ENCODE measurements at places on chromosomes 11 and 22. TPM values are rescaled to one million over a fixed set of nuclear protein-coding genes. Genes with fewer than 3 reads are reported as not detected.
A peak's percentile ranks its signal among the peaks of the same experiment; 100 is the strongest.

DNA sequence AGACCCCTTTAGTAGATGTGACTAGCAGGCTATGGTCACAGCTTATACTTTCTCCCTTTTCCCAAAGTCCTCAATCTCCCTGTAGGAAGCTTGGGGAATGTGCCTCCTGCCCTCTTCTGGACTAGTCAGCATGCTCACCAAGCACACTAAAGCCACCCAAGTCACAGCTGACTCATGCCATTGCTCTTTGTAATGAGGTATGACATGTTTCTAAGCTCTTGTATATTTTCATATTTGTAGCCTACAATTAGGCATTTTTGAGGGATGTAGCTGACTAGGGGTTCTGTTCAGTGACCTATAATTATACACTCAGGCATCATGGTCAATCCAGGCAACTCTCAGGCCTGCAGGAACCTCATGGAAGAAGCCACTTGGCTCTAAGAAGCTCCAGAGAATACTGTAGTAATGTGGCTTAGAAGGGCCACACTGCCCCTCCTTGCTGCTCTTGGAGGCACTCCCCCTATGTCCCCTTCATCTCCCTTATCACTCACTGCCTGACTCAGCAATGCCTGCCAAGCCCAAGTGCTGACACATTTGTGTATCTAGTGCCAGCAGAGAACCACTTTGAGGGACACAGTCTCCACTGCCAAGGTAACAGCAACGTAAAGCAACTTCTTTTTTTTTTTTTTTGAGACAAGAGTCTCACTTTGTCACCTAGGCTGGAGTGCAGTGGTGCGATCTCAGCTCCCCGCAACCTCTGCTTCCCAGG lies 86.2 kb downstream of the RPL27A start:
- no peak for DNase-seq

Gene RIMBP3C
- total RNA-seq = 0.24 TPM

GRCh38 chr22:18968011-18968749 lies 32.1 kb upstream of the PRODH start:
- DNase-seq = no peak

Gene UQCR10
- 144 TPM for total RNA-seq

- no peak for DNase-seq
Measured at GRCh38 chr22:27730641-27731433, 70.7 kb downstream of the MN1 start.

- DNase-seq = no peak
Measured at GRCh38 chr11:95593111-95593510, 196.5 kb downstream of the FAM76B start.

DNA sequence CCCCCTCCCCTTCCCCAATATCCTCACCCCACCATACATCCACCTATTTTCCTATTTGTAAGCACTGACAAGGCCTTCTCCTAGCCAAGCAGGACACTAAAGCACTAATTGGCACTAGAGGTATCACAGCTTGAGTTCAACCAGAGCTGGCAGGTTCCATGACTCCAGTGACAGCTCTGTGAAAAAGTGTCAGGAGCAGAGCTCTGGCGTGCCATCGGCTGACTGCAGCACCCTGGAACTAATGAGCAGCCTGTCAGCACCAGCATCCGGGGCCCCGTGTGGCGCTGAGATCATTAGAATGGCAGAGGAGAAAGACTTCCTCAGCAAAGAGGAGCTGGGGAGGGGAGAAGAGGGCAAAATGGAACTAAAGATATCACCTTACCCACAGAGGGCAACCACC lies 847.4 kb downstream of the NTM start:
- DNase-seq = no peak

GRCh38 chr22:38240734-38241252 lies 32.0 kb downstream of the TMEM184B start:
- DNase-seq = no peak

- no peak for DNase-seq
Measured at GRCh38 chr11:73335204-73335923, 27.3 kb downstream of the ARHGEF17 start.

Gene OR2AG1
- total RNA-seq = not detected

- DNase-seq = no peak
Measured at GRCh38 chr11:1668911-1669473, 28.0 kb upstream of the KRTAP5-6 start.

Gene RIC3
- 2.9 TPM for total RNA-seq

DNA sequence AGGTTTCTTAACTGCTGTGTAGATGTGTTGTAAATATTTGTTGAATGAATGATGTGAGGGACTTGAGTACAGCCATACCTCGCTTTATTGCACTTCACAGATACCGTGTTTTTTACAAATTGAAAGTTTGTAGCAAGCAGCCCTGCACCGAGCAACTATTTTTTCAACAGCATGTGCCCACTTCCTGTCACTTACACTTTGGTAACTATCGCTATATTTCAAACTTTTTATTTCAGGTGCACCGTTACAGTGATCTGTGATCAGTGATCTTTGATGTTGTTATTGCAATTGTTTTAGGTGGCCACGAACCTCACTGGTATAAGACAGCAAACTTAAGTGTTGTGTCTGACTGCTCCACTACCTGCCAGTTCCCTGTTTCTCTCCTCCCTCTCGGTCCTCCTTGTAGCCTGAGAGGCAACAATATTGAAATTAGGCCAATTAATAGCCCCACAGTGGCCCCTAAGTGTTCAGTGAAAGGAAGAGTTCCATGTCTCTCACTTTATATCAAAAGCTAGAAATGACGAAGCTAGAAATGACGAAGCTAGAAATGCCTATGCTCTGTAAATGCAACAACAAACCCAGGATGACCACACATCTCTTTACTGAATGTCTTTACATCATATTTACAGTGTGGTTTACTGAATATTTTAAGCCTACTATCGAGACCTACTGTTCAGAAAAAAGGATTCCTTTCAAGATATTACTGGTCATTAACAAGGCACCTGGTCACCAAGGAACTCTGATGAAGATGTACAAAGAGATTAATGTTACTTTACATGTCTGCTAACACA lies 1.0 kb downstream of the SFI1 start:
- no peak for DNase-seq

DNA sequence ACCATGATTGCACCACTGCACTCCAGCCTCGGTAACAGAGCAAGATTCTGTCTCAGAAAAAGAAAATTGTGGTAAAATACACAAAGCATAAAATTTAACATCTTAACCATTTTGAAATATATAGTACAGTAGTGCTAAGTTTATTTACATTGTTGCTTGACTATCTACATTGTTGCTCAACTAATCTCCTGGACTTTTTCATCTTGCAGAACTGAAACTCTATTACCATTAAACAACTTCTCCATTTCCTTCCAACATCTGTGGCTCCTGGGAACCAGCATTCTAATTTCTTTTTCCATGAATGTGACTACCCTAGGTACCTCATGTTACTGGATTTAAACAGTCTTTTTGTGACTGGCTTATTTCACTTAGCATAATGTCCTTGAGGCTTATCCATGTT lies 13.5 kb upstream of the VWA5A start:
- DNase-seq = no peak

DNA sequence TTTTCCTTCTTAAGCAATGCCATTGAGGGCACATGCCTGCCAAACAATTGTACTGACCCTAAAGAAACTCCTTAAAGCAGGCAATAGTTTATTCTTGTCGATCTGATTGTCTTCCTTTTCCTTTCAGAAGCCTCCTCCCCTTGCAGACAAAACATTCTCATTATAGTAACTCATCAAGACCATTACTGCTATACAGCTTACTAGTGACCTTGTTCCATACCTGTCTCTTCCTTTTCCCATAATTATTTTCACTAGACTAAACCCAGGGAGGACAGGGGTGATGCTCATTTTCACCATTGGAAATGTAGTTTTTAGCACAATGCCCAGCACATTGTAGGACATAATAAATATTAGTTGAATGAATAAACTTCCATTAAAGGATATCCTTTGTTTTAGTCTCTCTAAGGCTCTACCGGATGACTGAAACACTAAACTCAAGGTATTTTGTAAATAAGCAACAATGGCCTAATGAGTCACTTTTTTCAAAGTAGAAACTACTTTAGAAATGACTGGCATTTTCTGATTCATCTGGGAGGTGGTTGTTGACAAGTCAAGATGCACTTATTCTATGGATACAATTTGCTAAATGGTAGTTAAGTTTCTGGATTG lies 9.3 kb upstream of the MSANTD4 start:
- no peak for DNase-seq

GRCh38 chr22:21568347-21569075 lies 997 bp downstream of the UBE2L3 start:
- no peak for DNase-seq

Gene DRD4
- not detected for total RNA-seq

DNA sequence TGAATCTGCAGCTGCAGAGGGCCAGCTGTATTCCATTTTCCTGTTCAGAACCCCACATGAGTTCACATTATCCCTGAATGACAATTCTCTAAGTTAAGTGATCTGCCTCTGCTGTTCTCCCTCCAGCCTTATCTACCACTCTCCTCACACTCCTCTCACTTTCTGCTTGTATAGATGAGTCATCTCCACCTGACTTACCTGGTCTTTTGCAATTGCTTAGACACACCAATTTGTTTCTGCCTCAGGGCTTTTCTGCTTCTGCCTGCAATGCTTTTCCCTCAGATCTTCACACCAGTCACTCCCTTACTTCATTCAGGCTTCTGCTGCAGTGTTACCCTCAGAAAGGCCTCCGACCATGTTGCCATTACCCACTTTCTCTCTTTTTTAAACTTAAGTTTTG lies 118.1 kb downstream of the ATM start:
- no peak for DNase-seq

DNA sequence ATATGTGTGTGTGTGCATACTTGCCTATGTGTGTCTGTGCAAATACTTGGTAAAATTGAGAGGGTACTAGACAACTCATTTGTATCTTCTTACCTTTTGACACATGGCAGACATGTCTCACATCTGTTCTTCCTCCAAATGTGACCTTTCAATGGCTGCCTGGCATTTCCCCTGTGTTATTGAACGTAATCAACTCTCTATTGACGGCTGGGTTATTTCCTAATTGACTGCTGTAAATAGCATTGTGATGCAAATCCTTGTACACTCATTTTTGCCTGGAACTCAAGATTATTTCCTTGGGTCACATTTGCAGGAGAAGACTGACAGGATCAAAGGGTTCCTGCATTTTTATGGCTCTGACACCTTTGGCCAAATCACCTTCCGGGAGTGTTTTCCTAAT lies 37.4 kb downstream of the KCNQ1 start:
- no peak for DNase-seq

Gene DGCR6
- 0.13 TPM for total RNA-seq

DNA sequence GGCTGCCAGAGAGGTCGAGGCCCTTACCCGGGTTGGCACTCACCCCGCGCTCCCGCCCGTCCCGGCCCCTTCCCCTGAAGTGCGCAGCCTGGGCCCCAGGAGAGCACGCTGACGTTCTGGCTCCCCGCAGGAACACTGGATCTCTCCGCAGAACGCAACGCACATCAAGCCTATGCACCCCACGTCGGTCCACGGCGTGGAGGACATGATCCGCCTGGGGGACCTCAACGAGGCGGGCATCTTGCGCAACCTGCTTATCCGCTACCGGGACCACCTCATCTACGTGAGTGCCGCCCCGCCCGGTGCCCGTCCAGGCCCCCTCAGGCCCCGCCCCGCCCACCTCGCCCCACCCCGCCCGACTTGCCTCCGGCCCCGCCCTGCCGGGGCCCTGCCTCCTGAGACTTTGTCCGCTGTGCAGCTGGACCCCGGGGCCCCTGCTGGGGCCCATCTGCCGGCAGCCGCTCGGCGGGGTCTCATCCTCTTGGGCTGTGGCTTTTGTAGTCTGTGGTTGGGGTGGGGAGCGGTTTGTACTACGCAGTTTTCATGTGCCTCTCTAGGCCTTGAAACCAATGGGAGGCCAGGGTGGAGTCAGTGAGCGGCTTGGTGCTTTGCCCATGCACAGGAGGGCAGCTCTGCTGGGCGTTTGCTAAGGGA lies 19.7 kb downstream of the MYO7A start:
- no peak for DNase-seq

GRCh38 chr11:29075726-29076125 lies 941.1 kb downstream of the KCNA4 start:
- no peak for DNase-seq

Gene WNT11
- total RNA-seq = not detected

DNA sequence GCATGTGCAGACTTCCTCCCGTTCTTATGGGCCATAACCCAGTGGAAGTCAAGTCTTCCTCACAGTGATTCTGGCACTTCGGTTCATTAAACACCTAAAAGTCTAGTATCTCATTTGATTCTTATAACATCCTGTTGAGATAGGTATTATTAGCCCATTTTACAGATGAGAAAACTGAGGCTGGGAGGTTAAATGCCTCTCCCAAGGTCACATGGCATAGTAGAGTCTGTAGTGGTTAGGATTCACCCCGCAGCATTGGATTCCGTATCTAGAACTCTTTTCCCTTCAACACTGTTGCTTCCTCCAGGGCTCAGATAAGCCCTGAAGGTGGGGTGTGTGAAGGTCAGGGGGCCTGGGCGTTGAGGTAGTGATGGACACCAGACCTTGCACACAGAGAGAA lies 3.4 kb downstream of the GPHA2 start:
- DNase-seq = no peak

DNA sequence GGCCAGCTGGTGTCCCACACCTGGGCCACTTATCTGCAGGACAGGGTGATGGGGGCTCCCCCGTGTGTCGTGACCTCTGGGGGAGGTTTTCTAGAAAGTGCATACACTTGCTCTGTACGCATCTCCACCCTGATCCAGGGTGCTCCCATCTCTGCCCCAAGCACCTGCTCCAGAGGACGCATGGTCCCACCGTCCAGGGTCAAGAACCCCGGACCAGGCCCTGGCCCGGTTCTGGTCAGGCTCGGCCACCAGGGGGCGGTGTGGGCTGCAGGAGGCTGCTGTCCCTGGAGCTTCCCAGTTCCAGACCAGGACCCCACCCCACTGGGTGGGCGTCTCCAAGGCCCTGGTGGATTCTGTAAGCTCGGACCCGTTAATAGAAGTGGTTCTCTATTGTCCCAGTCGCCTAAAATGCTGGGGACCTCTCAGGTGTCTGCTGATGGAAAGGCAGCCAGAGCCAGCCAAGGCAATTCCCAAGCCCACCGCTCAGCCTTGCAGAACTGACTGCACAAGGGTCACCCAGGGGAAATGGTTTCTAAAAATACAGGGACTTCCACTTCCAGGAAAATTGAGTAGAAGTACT lies 34.7 kb upstream of the SEPTIN5 start:
- DNase-seq = no peak

GRCh38 chr11:64447831-64448598 lies 89.1 kb downstream of the RPS6KA4 start:
- DNase-seq = peak; percentile 40

DNA sequence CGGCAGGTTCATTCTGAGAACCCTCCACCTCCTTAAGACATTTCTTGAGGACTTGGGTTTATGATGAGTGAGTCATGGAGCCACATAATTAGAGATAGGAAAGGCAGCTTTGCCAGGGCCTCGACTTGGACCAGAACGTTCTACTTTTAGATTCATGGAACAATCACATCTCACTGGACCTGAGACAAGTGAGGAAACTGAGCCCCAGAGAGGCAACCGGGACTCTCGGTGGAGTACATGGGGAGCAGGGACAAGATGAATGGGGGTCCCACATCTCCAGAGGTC lies 59.5 kb downstream of the LINC01488 start:
- DNase-seq = no peak

GRCh38 chr11:120723751-120724150 lies 212.2 kb downstream of the GRIK4 start:
- DNase-seq = no peak

- no peak for DNase-seq
Measured at GRCh38 chr11:91305402-91305801, 919.2 kb upstream of the FAT3 start.

GRCh38 chr11:123505546-123506299 lies 75.7 kb downstream of the GRAMD1B start:
- no peak for DNase-seq

- no peak for DNase-seq
Measured at GRCh38 chr11:48165426-48165825, 51.2 kb upstream of the OR4B1 start.

Gene TPBGL
- not detected for total RNA-seq

GRCh38 chr11:27496461-27496860 lies 10.1 kb downstream of the LIN7C start:
- no peak for DNase-seq

All from GM12878 (cell line).